Common myeloid progenitor, CD34-positive (primary cell): ENCODE measurements at places on chromosomes 12 and 14.

DNA sequence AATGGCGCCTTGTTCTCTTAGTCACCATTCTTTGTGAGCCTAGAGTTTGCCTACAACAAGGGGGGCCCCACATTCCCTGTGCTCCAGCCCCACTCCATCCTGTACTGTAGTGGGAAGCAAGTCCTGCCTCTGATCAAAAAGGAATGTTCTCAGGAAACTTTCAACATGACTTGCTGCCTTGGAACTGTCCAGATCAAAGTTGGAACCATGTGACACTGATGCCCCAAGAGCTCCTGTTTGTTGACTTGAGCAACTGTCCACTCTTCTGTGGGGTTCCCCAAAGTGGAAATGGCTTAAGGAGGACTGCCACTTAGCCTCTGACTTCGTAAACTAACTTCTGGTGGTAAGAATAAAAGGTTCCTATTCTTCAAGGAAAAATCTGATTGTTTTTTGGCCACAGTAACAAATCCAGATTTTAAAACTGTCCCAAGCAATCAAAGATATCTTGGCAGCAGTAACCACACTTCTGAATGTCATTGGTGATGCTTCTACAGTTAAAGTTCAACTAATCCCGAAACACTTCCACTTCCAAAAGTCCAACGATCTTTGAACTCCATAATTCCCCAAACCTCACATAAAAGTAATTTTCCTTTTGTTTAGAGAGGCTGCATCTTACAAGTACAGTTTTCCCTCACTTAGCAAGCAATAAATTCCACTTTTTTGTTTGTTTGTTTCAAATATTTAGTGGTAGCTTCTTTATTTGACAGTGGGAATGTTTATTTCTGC, 67.2 kb downstream of the PAH start:
- no peak for DNase-seq

DNA sequence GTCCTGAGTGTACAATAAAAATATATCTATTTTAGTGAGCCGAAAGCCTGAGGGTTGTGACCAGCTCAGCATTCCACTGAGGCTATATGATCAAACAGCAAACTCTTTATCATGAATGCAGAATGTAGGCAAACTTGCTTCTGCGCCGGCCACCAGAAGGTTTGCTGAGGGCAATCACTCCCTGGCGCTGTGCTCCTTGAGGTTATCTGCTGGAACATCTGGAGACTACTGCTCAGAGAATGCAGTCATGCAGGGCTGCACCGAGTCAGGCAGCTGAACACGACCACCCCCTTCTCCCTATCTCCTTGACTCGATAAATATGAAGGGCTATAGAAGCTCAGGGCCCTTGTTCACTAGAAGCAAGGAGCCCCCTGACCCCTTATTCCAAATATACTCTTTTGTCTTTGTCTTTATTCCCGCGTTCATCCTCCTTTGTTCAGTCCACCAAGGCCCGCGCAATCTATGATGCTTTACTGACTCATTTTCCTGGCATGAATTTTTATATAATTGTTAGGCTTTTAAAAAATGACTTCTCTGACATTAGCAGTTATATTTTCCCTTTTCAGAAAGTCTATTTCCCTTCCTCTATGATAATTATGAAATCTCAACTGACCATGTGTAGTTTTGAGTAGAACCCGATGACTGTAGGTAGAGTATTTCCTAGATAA, 1089.3 kb downstream of the SLC16A7 start:
- DNase-seq, result no peak

- no peak for DNase-seq
Observed at GRCh38 chr14:99727096-99727870, 43.2 kb downstream of the CYP46A1 start.

DNA sequence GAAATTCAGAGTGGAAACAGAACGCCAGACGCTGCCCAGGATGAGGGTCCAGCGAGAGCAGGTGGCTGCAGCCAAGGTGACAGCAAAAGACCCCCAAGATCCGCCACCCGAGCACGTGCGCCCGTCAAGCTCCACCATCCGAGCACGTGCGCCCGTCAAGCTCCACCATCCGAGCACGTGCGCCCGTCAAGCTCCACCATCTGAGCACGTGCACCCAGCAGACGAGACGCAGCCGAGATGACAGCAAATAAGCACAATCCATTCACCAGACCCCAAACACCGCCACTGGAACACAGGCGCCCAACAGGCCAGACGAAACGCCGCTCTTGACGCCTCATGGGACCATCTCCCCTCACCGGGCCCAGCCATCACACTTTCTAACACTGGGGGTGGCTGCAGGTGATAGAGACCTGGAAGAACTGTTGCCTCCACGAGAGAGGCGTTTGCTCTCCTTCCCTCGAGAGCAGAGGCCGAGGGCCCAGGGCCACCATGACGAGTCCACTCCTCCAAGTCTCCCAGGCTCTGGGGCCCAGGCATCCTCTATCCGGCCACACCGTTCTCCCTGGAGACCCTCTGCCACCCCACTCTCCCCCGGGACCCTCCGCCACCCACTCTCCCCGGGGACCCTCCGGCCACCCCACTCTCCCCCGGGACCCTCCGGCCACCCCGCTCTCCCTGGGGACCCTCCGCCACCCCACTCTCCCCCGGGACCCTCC, 62.1 kb upstream of the GALNT9 start:
- DNase-seq, result no peak

DNA sequence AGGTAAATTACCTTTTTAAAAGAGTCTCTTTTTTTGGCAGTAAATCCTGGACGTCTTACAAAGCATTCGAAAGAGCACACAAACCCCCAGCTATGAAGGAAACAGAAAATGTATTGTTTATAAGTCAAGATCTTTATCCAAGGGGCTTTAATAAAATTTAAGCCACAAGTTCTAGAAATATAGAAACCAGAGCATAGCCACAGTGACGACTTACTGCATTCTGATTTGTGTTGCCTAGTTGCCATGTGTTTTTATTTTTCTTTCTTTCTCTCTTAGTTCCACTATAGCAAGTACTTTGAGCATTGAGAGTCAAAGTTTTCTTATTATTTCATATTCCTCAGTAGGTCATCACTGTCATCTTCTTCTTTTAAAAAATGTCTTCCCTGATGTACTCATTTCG, 47.8 kb upstream of the TBPL2 start:
- DNase-seq, result no peak

DNA sequence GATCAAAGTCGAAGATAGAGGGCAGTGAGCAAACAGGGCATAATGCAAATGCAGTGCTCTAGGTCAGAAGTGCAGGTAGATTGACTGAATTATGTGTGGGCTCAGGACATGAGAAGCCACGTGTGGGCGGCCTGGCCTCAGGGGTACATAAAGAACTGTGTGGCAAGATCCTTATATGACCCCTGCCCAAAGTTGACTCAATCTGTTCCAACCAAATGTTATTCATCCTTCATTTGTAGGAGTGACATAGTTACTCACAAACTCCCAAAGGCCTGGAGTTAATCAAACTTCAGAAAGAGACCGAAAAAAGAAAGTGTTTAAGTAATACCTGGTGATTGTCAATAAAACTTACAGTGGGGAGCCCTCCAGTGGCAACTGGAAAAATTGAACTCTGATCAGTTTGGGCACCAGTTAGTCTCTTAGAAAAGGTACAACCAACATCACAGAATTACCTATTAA, 150.4 kb upstream of the FAR2 start:
- DNase-seq, result peak; percentile 2

DNA sequence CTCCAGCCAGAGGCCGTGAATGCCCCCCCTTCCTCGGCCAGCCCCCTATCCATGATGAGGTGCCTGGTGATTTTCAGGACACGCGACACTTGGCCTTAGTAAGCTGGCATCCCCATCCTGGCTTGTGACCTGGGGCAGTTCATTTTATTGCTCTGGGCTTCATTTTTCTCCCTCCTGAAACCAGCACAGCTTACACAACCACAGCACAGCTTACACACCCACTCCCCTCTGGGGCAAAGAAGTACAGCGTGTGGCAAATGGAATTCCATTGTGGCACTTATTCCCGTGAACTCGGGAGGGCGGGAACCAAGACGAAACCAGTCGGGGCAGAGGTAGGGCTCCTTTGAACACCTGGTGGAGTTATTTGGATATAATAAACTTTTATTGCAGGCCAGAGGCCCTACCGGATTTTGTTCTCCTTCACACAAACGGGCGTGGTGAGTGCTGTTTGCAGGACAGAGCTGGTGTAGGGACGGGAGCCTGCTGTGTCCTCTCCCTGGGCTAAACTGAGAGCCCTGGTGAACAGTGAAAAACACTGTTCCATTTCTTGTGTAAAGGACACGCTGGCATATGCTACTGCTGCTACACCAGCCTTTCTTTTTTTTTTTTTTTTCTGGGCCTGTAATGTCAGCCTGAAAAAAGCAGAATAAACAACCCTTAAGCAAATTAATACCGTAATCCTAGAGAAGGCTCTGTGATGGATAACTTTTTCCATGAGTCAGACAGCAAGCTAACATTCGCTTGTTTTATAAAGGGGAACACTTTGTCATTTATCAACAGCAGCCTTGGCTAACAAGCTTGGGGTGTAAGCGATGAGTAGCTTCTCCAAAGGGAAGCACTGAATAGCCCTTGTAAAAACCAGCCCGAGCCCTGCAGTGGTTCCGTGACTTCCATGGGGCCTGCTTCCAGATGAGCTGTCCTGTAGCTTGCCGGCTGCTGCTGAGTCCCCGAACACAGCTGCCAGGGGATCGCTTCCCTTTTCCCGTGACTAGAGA, 29.3 kb downstream of the CD9 start:
- peak; percentile 53 for DNase-seq

- DNase-seq, result no peak
Observed at GRCh38 chr14:46488374-46488773, 163.2 kb downstream of the RPL10L start.

- DNase-seq, result no peak
Observed at GRCh38 chr14:32507029-32507984, 178.2 kb downstream of the AKAP6 start.

DNA sequence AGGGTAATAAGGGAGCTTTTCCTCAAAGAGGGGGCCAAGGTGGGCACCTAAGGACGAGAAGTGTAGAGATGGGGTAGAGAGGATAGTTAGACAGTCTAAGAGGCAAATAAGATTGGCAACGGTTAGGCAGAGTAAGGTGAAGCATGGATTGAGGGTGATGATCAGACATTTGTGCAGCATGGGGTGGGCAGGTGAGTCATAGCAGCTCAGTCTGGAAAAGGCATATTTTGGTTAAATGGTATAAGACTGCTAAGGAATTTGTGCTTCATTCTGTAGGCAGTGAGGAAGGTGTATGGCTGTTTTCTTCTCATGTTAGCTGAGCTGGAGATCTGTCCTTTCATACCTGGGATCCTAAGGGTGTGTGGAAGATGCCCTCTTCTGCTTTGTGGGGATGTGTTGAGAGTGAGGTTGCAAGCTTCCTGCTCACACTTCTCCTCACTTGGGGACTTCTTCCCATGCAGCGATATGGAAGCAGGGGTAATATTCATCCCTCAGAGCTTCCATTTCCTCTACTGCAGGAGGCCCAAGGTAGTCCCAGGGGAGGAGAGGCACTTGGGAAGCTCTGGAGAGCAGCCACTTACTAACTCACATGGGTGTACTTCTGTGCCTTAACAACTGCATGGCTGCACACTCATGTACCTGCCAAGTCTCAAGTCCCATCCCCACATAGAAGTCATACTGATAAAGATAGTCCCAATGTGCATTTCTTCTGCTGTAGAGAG, 28.9 kb downstream of the GSG1 start:
- DNase-seq, result no peak

- no peak for DNase-seq
Observed at GRCh38 chr12:13686260-13686659, 295.1 kb downstream of the GRIN2B start.

DNA sequence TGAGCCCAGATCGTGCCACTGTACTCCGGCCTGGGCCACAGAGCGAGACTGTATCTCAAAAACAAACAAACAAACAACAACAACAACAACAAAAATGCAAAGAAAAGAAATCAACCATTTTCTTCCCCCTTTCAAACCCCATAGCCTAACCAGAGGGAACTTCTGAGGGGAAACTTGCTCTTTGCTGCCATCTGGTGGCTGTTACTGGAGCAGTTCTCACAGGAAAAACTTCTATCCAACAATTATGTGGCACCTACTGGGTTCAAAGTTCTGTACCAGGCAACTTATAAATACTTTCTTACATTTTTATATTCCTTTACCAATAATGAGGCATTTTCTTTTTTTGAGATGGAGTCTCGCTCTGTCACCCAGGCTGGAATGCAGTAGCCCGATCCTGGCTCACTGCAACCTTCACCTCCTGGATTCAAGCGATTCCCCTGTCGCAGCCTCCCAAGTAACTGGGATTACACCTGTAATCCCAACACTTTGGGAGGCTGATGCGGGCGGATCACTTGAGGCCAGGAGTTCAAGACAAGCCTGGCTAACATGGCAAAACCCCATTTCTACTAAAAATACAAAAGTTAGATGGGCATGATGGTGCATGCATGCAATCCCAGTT, 50.9 kb upstream of the BICDL1 start:
- peak; percentile 75 for DNase-seq

DNA sequence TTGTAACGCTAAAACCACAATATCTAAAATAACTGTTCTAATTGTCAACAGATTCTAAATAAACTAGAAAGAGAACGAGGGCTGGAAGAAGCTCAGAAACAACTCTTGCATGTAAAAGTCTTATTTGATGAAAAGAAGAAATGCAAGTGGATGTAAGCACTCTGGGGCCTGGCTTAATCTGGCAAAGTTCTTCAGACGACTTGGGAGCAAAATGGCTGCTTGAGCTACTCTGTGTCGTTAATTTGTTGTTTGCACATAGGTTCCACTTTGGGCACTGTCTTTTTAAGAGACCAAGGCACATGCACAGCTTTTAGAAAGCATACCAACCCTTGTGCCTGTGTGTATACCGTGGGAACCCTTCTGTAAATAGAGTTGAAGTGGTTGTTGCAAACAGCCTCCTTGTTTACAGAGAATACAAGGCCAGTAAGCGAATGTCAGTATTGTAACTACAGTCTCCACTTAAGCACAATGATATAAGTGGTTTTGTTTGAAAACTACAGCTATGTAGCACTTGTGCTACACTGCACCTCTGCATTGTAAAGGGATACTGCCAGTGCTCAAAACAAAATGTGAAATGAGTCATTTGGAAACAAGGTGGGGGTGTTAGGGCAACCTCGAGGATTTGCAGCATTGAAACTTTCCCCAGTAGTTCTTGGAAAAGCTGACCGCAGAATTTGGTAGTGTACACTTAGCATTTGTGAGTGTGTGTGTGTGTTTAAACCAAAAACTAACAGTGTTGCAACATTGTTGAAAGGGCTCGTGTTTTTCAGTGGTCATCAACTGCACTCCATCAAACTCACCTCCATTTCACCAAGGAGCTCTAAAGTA, 154.3 kb downstream of the CEP83 start:
- DNase-seq, result no peak
